ENCODE measurements at places on chromosomes 7 and 10. TPM values are rescaled to one million over a fixed set of nuclear protein-coding genes. Genes with fewer than 3 reads are reported as not detected.
A peak's percentile ranks its signal among the peaks of the same experiment; 100 is the strongest.

GRCh38 chr10:62735464-62736167 is 68.9 kb upstream of the ADO start:
- no peaks in the 10 kb centered on the region for H3K4me1 ChIP-seq
- H3K4me3 ChIP-seq = no peak overlapping the region
- no peak overlapping the region for H3K27ac ChIP-seq
- no peaks in the 10 kb centered on the region for H3K27me3 ChIP-seq
- DNase-seq = no peak

DNA sequence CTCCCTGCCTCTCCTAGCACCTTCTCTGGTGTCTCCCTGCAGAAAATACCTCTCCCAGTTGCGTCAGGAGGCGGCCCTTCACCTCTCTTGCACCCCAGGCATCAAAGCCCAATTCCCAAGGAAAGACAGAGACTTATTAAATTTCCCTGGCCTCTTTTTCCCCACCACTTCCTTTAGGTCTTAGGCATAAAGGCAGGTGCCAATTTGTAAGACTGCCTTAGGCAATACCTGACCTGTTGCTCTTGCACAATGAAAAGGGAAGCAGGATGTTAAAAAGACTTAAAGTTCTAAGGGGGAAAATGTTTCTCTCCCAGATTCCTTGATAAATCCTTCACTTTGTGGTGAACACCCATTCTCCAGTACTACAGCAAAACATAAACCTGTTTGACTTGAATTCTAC is 186.7 kb downstream of the SLC25A13 start:
- no peak overlapping the region for H3K27ac ChIP-seq
- no peaks in the 10 kb centered on the region for H3K27me3 ChIP-seq
- H3K36me3 ChIP-seq = peaks cover 25% of the 10 kb centered on the region

DNA sequence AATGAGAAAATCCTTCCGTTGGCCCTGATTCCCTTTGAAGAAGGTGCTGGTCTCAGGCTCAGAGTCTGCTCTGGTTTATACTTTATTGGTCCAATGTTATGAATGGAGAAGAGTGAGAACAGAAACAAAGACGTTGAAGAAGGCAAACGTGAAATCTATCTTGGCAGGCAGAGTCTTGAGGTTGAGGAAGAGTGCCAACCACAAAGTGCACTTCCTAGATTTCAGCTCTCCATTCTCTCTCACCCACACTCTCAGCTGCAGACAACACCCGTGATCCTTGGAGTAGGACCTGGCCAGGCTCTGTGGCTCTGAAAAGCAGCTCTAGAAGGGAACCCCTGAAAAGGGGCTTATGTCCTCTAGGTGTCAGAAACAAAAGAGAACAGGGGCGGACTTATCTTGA is 128.9 kb upstream of the PLXNA4 start:
- H3K4me3 ChIP-seq = no peak overlapping the region
- DNase-seq = no peak
- H3K27me3 ChIP-seq = peaks cover 1% of the 10 kb centered on the region
- H3K36me3 ChIP-seq = no peaks in the 10 kb centered on the region

- H3K4me1 ChIP-seq = peaks cover 4% of the 10 kb centered on the region
- DNase-seq = peak; percentile 34
- H3K27me3 ChIP-seq = peaks cover 20% of the 10 kb centered on the region
- no peak overlapping the region for H3K27ac ChIP-seq
- H3K4me3 ChIP-seq = peak overlapping the region; percentile 84
Observed at GRCh38 chr10:22712956-22713852, 1.2 kb downstream of the PIP4K2A start.

The PALD1 gene
- polyA plus RNA-seq = 6.1 TPM

The ABCB1 gene
- polyA plus RNA-seq = 7.0 TPM

The MYOZ1 gene
- polyA plus RNA-seq = 0.94 TPM

The BBIP1 gene
- 26.2 TPM for polyA plus RNA-seq
